ENCODE measurements at places on chromosomes 4 and X.

GRCh38 chrX:997631-998137, 214.8 kb downstream of the CRLF2 start:
- DNase-seq = no peak

GRCh38 chrX:41542135-41542534, 95.0 kb downstream of the NYX start:
- no peak for DNase-seq

DNA sequence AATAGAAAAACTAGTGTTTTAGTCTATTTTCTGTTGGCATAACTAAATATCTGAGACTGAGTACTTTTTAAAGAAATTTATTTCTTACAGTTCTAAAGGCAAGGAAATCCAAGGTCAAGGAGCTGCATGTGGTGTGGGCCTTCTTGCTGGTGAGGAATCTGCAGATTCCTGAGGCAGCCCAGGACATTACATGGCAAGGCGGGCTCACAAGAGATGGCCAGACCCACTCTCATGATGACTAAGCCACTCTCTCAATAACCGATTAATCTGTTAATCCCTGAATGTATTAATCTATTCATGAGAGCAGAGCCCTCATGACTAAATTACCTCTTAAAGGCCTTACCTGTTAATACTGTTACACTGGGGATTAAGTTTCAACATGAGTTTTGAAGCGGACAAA, 340.8 kb downstream of the GRXCR1 start:
- DNase-seq = no peak

DNA sequence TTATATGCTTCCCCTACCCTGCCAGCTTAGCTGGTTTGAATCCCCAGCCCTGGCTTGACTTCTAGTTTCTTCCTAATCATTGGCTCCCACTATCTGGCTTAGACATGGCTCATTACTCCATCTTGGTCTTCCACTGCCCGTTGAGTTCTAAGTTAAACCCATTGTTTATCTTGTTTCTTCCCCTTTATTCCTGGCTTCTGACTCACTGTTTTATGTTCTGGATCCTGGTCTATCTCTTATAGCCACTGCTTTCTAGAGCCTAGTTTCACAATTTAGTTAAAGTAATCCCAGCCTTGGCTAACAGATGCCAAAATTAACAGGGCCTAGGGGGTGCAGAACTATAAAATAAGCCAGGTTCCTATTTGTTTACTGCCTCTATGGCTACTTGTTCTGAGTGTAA, 120.9 kb downstream of the ARHGEF9 start:
- DNase-seq = no peak

GRCh38 chr4:40333921-40334352, 1.2 kb upstream of the CHRNA9 start:
- no peak for DNase-seq

DNA sequence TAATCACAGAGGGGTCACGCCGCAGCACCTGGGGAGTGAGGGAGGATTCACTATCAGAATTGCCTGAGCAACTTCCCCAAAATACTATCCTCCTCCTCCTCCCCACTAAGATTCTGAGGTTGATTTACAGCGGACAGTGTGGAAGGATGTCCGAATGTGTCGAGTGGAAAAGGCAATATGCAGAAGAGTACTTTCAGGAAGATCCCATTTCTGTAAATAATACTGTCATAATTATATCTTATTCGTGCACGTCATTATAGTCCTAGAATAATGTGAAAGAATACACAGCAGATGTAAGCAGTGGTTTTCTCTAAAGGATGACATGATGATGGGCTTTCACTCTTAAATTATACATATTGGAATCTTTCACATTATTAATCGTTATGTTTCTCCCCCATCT, 149.8 kb upstream of the NOCT start:
- no peak for DNase-seq

All from endothelial cell (in vitro differentiated cells).